Endothelial cell (in vitro differentiated cells): ENCODE measurements at places on chromosomes 7 and 10. TPM values are rescaled to one million over a fixed set of nuclear protein-coding genes. Genes with fewer than 3 reads are reported as not detected.

- no peaks in the 10 kb centered on the region for H3K27me3 ChIP-seq
- H3K4me1 ChIP-seq, result no peaks in the 10 kb centered on the region
- no peak overlapping the region for H3K27ac ChIP-seq
- peaks cover 5% of the 10 kb centered on the region for H3K36me3 ChIP-seq
- H3K4me3 ChIP-seq, result no peak overlapping the region
Measured at GRCh38 chr7:158569858-158570323, 17.7 kb downstream of the PTPRN2 start.

DNA sequence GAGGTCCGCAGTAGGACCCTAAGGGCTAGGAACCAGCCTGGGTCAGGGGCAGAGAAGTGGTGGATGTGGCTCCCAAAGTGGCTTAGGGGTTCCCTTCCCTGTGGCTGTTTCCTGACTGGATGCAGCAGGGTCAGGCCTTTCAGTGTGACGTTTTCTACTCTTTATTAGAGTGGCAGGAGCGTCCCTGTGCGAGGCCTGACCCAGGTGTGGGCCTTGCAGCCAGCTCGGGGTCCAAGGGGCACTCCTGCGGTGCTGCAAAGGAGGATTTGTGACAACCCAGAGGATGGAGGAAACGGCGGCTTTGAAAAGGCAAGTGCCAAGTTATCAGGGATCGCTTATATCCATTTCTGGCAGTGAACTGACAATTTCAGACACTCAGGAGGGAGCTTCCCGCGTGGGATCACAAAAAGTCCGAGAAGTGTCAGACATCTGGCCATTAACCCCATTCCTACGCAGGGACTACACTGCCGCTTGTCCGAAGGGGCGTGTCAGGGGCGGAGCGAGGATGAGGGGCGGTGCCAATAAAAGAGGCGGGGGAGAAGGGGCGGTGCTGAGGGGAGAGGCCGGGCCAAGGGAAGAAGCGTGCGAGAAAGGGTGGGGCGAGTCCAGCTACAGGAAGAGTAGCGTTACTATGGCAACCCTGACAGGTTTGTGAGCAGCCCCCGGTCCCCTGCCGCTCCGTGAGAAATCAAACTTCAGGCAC, 98.8 kb upstream of the ZNF722 start:
- no peak overlapping the region for H3K27ac ChIP-seq
- DNase-seq, result no peak
- peaks cover 6% of the 10 kb centered on the region for H3K36me3 ChIP-seq

DNA sequence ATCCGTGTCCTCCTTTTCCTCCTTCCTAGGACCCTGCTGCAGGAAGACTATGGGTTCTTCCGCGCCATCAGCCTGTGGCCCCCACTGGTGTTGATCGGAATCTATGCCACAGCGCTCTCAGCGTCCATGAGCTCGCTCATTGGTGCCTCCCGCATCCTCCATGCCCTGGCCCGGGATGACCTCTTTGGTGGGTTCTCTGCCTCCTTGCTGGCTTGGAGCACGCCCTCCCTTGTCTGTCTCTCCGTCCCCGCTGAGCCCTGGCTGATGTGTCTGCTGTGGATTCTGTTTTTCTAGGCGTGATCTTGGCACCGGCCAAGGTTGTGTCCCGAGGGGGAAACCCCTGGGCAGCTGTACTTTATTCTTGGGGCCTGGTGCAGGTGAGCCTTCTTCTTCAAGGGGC, 7.3 kb upstream of the TRIP6 start:
- peak overlapping the region; percentile 4 for H3K4me3 ChIP-seq
- H3K36me3 ChIP-seq, result peaks cover 27% of the 10 kb centered on the region
- H3K4me1 ChIP-seq, result peaks cover 4% of the 10 kb centered on the region
- peaks cover 13% of the 10 kb centered on the region for H3K27me3 ChIP-seq
- DNase-seq, result no peak

- H3K36me3 ChIP-seq, result no peaks in the 10 kb centered on the region
- H3K27me3 ChIP-seq, result no peaks in the 10 kb centered on the region
- H3K4me3 ChIP-seq, result no peak overlapping the region
- no peak for DNase-seq
Measured at GRCh38 chr10:24685958-24686540, 37.6 kb downstream of the ARHGAP21 start.

CNPY1 gene
- not detected for total RNA-seq

LLCFC1 gene
- not detected for total RNA-seq

PSD gene
- 0.31 TPM for total RNA-seq

CALHM1 gene
- not detected for total RNA-seq
